ENCODE measurements at places on chromosomes 4 and X.

DNA sequence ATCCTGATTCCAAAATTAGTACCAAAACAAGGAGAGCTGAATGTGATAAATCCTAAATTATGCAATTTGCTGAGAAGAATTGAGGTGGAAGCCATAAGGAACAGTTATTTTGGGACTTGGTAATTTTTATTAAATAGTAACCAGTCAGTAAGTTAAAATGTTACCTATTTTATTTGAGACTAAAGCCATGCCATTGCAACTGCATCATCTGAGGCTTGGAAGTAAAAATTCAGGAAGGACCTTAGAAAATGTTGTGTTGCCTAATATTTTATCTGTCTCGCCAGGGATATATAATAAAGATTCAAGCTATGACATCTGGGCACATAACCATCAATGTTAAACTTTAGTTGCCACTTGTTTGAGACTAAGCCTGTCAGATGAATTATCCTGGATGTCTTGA lies 341.3 kb upstream of the MAGEB16 start:
- DNase-seq = no peak

GRCh38 chr4:111556141-111556781 lies 589.0 kb upstream of the FAM241A start:
- no peak for DNase-seq

DNA sequence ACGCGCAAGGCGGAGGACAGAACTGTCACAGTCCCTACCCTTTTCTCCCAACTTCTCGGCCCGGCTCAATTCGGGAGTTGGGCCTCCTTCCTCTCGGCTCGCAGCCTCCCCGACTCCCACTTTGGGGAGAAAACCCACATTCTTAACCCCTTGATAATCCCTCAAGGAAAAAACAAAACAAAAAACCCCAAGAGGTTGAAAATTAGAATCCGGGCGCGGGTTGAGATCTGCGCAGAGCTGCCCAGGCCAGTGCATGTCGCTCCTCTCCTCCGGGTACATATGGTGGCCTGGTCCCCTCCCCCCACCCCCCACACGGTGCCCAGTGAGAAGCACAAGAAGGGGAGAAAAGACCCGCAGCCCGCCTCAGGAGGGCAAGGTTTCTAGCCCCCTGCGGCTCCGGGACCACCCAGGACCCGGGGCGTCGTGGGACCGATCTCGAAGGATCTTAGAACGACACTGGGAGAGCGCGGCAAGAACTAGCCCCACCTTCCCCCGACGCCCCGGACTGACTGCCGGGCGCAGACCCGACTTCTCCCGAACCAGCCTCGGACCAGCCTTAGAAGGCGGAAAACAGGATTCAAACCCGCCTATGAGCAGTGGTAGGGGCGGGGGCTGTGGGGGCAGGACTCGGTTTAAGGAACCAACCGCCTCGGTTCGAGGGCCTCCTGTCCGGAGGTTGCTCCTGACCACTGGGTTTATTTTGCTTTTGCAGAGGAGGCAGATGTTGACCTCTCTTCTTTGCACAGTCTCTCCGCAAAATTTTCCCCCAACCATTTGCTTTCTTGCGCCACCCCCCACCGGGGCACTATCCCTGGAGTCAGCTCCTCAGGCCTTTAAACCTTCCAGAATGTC lies 2.5 kb upstream of the PDGFRA start:
- DNase-seq = no peak

DNA sequence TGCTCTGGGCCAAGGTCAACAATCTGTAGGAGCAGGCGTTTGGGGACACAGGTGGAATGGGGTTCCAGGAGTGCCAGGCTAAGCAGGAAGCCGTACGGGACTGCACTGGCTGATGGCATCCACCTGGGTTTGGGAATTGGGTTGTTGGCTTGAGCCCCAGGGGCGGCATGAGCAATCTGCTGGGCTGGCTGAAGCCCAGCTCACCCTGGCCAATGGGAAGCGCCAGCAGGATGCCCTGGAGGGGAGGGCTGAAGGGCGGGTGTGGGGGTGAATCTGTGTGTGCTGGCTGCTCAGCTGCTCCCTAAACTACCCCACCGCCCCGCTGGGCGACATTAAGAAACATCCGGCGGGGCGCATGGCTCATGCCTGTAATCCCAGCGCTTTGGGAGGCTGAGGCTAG lies 8.9 kb upstream of the RGS12 start:
- DNase-seq = no peak

GRCh38 chrX:107477406-107477805 lies 28.0 kb downstream of the FRMPD3 start:
- no peak for DNase-seq

- no peak for DNase-seq
Observed at GRCh38 chr4:119646347-119647071, 17.9 kb upstream of the PDE5A start.

All from activated CD8-positive, alpha-beta memory T cell treated with anti-CD3 and anti-CD28 coated beads for 1 hour (primary cell).